ENCODE measurements at places on chromosomes 3 and 15. TPM values are rescaled to one million over a fixed set of nuclear protein-coding genes. Genes with fewer than 3 reads are reported as not detected.

Gene GNAT1
- not detected for total RNA-seq

Gene MYO5C
- 25.0 TPM for total RNA-seq

Gene ZMYND10
- total RNA-seq = 0.54 TPM

Gene SLC22A14
- total RNA-seq = not detected

Gene RHO
- total RNA-seq = not detected

Gene FXR1
- 283 TPM for total RNA-seq

Gene ANKRD34C
- not detected for total RNA-seq

- H3K4me1 ChIP-seq = no peaks in the 10 kb centered on the region
- H3K27ac ChIP-seq = no peak overlapping the region
- H3K27me3 ChIP-seq = no peaks in the 10 kb centered on the region
- peak; percentile 41 for DNase-seq
- H3K4me3 ChIP-seq = no peak overlapping the region
- H3K36me3 ChIP-seq = no peaks in the 10 kb centered on the region
These were observed 108.5 kb downstream of the SAMMSON start for GRCh38 chr3:70108072-70108471.

GRCh38 chr15:28043691-28044091 is 55.4 kb downstream of the OCA2 start:
- no peaks in the 10 kb centered on the region for H3K36me3 ChIP-seq
- no peak overlapping the region for H3K4me3 ChIP-seq
- no peak overlapping the region for H3K27ac ChIP-seq
- DNase-seq = no peak
- no peaks in the 10 kb centered on the region for H3K4me1 ChIP-seq

DNA sequence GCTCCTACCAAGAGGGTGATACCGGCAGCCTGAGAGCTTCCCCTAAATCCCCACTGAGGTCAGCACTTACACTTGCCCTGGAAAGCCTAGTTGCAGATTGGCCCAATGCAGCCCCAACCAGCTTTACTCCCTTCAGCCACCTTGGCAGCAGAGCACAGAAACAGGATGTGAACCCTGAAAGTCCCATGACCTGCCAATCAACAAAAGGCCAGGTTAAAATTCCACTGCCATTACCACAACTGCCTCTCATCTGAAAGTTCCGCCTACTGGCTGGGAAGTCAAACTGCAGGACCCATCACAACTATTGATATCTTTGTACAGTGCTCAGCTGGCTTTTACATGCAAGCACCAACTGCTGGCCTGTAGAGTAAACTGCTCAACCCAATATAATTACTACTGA is 156.2 kb downstream of the ZMAT3 start:
- H3K27ac ChIP-seq = no peak overlapping the region
- no peaks in the 10 kb centered on the region for H3K27me3 ChIP-seq
- DNase-seq = no peak
- H3K4me3 ChIP-seq = no peak overlapping the region
- no peaks in the 10 kb centered on the region for H3K36me3 ChIP-seq
- H3K4me1 ChIP-seq = no peaks in the 10 kb centered on the region

GRCh38 chr3:28042707-28043106 is 198.7 kb upstream of the CMC1 start:
- no peaks in the 10 kb centered on the region for H3K4me1 ChIP-seq
- no peak overlapping the region for H3K4me3 ChIP-seq
- no peak overlapping the region for H3K27ac ChIP-seq
- H3K27me3 ChIP-seq = no peaks in the 10 kb centered on the region

- no peaks in the 10 kb centered on the region for H3K27me3 ChIP-seq
- H3K4me3 ChIP-seq = no peak overlapping the region
- H3K27ac ChIP-seq = no peak overlapping the region
- no peaks in the 10 kb centered on the region for H3K4me1 ChIP-seq
- no peaks in the 10 kb centered on the region for H3K36me3 ChIP-seq
These were observed 30.3 kb downstream of the ALDH1L1 start for GRCh38 chr3:126149960-126150515.

DNA sequence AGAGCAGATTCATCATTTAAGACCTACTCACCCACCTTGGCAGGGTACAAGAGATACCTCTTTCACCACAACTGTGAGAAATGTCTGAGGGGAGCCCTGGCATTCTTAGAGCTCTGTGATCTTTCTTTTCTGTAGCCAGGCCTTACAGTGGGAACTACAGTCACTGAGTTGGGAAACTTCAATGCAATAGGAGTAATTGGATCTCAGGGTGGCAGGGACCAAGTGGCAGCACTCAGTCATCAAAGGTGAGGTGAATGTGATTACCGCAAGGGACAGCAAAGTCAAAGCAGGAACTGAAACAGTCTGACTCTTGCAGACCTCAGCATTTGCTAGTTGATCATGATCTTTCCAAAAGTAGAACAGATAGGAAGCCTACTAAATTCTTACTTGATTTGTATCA is 7.2 kb upstream of the MCF2L2 start:
- DNase-seq = no peak
- no peaks in the 10 kb centered on the region for H3K36me3 ChIP-seq
- peaks cover 7% of the 10 kb centered on the region for H3K4me1 ChIP-seq
- H3K27ac ChIP-seq = no peak overlapping the region
- H3K4me3 ChIP-seq = no peak overlapping the region
- no peaks in the 10 kb centered on the region for H3K27me3 ChIP-seq

DNA sequence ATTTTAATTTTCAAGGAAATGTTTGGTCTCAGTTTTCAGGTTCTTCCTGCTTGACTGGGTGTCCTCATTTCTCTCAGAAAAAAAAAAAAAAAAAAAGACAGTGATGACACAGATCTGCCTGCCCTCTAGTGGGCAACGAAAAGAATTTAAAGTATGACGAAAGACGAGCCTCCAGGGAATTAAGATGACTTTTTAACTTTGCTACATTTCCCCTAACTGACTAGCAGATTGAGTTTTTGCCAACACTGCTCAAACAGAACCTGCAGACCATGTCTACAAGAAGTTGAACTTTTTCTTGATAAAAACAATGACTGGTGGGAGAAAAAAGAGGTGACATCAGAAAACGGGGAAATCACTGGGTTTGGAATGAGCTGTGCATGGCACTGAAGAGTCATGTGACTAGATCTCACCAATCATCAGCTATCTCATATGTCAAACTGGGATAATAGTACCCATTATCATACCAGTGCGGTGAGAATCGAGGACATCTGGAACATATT is 40.8 kb downstream of the EOMES start:
- H3K4me1 ChIP-seq = peaks cover 3% of the 10 kb centered on the region
- DNase-seq = no peak
- no peaks in the 10 kb centered on the region for H3K36me3 ChIP-seq
- H3K27ac ChIP-seq = peak overlapping the region; percentile 58

DNA sequence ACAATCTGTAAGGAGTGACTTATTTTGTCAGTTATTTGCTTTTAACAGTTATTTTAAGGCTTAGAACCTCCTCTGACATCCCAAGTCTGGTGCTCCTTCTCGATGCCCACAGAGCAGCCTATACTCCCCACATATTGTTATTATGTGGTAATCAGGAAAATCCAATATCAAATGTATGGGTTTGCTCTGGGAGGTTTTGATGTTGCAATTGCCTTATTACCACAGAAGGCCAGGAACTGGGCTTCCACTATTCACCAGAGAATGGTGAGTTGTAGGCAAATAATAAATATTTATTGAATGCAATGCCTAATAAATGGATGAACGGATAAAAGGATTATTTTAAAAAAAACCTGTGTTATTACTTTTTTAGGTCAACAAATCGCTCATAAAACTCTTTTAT is 12.2 kb downstream of the NEK10 start:
- H3K36me3 ChIP-seq = no peaks in the 10 kb centered on the region
- H3K4me1 ChIP-seq = peaks cover 14% of the 10 kb centered on the region
- DNase-seq = no peak

DNA sequence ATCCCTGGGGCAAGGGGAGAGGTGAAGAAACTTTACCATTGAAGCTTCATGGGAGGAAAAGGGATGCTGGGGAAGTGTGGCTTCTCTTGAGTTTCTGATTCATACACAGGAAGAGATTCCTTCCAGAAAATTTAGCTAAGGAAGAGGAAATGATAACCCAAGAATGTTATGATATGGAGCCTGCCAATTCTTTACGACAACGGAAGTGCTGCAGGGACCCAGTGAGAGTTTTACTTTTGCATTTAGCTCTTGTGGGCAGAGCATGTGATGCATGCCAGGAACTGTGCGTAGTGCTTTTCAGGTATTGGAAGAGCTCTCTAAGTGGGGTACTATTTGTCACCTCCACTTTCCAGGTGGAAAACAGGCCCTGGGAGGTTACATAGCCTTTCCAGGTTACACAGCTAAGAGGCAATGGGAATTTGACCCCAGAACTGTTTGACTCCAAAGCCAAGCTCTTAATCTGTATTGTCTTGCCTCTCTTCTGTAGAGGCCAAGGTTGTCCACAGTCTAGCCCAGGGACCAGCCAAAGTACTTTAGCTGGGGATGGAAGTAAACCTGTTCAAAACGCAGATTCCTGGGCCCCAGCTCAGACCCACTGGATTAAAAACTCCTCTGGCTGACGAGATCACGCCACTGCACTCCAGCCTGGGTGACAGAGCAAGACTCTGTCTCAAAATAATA is 23.0 kb downstream of the CMTM7 start:
- no peaks in the 10 kb centered on the region for H3K36me3 ChIP-seq
- no peak overlapping the region for H3K4me3 ChIP-seq
- no peaks in the 10 kb centered on the region for H3K27me3 ChIP-seq
- peaks cover 28% of the 10 kb centered on the region for H3K4me1 ChIP-seq
- no peak overlapping the region for H3K27ac ChIP-seq
- DNase-seq = no peak

GRCh38 chr3:21508246-21508645 is 242.8 kb downstream of the ZNF385D start:
- H3K36me3 ChIP-seq = no peaks in the 10 kb centered on the region
- no peak for DNase-seq
- H3K27ac ChIP-seq = no peak overlapping the region
- no peak overlapping the region for H3K4me3 ChIP-seq

GRCh38 chr15:39966521-39966920 is 32.6 kb downstream of the EIF2AK4 start:
- no peak overlapping the region for H3K4me3 ChIP-seq
- no peak for DNase-seq
- no peaks in the 10 kb centered on the region for H3K4me1 ChIP-seq
- peaks cover 46% of the 10 kb centered on the region for H3K36me3 ChIP-seq

Data from H1 (cell line).